ENCODE measurements at places on chromosomes 12 and 14. TPM values are rescaled to one million over a fixed set of nuclear protein-coding genes. Genes with fewer than 3 reads are reported as not detected.
A peak's percentile ranks its signal among the peaks of the same experiment; 100 is the strongest.

The AGAP2 gene
- total RNA-seq = 26.5 TPM

The TAS2R8 gene
- not detected for total RNA-seq

GRCh38 chr12:125610971-125611370 lies 545.7 kb downstream of the AACS start:
- no peak for DNase-seq

GRCh38 chr12:823028-823698 lies 70.8 kb downstream of the WNK1 start:
- peak; percentile 84 for DNase-seq

GRCh38 chr12:88327276-88327675 lies 185.2 kb downstream of the TMTC3 start:
- no peak for DNase-seq

The KRT6C gene
- not detected for total RNA-seq

The IFI27L2 gene
- 55.1 TPM for total RNA-seq

The CFL2 gene
- total RNA-seq = 24.7 TPM

The EMP1 gene
- 0.40 TPM for total RNA-seq

- DNase-seq = no peak
These were observed 2.1 kb downstream of the TDP1 start for GRCh38 chr14:89957791-89958190.

DNA sequence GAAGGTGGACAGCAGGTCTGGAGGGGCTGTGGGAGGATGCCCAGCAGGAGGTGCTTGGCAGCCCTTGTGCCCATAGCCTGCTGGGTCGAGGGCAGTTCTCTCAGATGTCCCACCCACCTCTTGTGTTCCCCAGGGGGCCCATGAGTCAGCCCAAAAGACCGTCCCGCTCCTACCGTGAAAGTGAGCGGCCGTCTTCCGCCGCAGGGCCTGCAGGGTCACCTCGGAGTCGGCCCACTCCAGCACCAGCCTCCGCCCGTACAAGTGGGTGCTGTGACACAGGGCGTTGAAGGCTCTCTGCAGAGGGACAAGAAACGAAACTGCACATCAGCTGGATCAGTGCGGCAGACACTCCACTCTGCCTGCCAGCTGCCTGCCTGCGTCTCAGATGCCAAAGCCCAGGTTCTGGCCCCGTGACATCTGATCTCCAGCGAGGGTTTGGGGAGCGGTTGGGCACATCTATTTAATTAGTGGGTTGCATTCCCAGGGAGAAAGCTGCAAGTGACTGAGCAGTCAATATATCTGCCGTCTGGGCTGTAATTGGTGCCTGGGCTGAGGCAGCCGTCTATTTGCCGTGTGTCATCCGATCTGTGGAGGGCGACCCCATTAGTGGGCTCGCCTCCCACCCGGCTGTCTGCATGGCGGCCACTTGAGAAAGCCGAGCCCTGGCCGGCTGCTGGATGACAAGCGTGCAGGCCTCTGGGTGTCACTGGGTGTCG lies 121.5 kb downstream of the RBM19 start:
- DNase-seq = no peak

GRCh38 chr14:94113908-94114588 lies 3.5 kb downstream of the IFI27 start:
- no peak for DNase-seq

DNA sequence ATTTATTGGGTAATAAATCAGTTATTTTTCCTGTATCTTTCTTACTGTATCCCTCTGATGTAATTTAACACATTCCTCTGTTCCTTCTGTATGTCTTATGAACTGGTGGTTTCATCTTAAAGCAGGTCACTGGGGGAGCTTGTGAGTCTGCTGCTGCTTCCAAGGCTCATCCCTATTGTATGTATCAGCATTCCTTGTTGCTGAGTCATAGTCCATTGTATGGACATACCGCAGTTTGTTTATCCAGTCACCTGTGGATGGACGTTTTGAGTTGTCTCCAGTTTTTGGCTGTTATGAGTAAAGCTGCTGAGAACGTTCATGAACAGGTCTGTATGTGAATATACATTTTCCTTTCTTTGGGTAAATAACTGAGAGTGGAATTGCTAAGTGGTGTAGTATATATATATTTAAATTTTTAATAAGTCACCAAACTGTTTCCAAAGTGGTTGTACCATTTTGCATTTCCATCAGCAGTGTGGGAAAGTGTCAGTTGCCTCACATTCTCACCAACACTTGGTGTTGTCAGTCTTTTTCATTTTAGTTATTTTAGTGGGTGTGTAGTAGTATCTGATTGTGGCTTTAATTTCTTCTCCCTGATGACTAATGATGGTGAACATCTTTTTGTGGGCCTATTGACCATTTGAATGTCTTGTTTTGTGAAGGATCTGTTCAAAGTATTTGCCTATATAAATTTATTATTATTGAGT lies 82.7 kb downstream of the BEGAIN start:
- DNase-seq = no peak

The CLEC7A gene
- not detected for total RNA-seq

- no peak for DNase-seq
These were observed 63.7 kb downstream of the ETV6 start for GRCh38 chr12:11713202-11713601.

The PRB2 gene
- total RNA-seq = not detected

DNA sequence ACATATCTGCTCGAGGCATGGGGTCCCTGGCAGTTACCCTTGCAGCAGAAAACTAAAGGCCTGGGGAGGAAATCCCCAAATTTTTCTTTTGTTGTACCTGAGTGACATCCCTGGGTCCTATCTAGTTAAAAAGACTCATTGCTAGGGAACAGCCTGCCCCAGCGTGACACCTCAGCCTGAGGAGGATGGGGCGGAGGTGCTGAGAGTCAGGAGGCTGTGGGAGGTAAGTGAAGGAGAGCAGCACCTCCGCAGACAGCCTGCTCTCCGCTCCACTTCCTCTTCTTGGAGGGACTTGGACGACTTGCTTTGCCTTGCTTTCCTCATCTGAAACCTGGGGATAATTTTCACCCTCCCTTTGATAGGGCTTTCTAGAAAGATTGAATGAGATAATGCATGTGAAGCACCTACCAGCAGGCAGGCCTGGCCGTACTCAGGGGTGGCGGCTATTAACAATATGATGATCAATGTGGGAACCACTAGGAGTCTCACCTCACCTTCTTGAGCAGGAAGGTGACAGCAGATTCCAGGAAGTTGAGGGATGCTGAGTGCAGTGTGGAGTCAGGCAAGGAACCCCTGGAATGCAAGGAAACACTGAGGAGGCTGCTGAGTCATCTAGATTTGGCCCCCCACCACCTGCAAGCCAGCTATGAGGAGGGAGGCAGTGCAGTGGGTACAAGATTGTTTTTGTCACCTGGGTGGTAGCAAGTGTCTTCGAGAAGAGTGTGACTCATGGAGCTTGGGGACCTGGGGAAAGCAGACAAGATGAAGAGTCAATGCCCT lies 23.2 kb downstream of the UBE3B start:
- no peak for DNase-seq

DNA sequence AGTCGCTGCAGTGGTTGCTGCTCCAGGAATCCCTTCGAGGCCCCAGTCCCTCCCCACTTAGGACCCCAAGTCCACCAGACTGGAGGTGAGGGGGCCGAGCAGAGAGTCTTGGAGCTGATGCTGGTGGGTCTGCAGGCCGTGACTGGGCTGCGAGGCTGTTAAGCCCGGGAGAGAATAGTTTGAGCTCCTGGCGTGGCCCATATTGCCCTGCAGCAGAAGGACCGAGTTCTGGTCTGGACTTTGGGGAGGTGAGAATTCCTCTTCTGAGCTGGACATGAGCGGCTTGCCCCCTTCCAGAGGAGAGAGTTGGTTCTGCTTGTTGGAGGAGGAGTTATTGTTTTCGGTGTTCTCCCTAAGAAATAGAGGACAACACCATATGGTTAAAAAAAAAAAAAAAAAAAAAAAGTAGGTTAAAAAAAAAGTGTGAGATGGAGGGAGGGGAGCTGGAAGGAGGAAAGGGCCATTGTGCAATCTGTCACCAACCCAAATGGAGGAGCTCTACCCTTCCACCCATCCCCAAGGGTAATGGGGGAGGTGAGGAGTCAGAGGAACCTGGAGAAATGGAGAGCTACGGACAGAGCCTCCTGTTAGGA lies 3.0 kb downstream of the SIX1 start:
- no peak for DNase-seq

- no peak for DNase-seq
These were observed 118.6 kb downstream of the FGD4 start for GRCh38 chr12:32517966-32518365.

The STRAP gene
- total RNA-seq = 107 TPM

- DNase-seq = no peak
These were observed 50.7 kb downstream of the SLC2A13 start for GRCh38 chr12:40055228-40055579.
